ENCODE measurements at places on chromosomes 1 and 21.

- no peak for DNase-seq
Observed at GRCh38 chr1:181485287-181486097, 2.2 kb downstream of the CACNA1E start.

GRCh38 chr1:227343206-227343605 lies 24.9 kb upstream of the CDC42BPA start:
- DNase-seq: no peak

DNA sequence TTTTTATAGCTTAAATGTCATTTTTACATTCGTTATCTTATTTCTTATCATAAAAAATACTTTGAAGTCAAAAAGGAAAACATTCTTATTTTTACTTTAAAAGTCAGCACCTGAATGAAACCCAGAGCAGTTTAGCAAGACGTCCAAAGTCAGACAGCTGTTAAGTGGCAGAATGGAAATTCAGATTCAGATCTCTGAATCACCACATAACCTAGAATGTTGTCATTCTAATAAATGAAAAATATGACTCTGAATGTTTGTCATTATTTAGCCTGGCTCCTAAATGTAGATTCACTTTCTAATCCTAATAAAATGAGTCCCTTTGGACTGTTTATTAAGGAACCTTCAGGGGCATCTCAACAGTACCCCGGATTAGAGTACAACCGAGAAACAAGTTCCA lies 75.2 kb upstream of the RGS7 start:
- no peak for DNase-seq

DNA sequence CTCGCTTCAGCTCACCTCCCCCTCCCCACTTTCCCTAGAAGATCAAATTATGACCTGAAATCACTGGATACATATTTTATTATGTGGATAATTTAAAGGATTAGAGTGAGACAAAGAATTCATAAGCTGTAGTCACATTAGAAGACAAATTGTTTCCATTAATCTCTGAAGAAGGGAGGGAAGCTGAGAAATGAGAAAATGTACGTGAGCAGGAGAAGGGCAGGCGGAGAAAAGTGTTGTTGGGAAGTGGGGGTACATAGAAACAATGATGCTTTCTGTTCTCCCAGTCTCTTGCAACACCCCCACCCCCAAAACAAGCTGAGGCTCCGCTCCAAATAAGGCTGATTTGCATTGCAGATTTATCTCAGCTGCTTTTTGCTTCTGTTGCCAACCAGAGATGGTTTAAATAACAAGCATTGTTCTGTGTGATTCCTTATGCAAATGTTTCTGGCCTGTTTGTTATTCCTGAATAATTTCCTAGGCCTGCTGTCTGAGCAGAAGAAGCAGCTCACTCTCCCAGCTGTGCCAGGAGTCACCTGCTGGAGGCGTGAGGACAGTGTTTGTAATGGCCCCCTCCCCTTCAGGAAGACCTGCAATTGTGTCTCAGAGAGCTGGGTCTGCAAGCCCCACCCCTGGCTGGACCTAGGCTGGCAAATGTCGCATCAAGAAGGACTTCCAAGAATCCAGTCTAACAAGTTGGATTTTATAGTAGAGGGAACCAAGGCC lies 121.8 kb upstream of the TNR start:
- DNase-seq: no peak

DNA sequence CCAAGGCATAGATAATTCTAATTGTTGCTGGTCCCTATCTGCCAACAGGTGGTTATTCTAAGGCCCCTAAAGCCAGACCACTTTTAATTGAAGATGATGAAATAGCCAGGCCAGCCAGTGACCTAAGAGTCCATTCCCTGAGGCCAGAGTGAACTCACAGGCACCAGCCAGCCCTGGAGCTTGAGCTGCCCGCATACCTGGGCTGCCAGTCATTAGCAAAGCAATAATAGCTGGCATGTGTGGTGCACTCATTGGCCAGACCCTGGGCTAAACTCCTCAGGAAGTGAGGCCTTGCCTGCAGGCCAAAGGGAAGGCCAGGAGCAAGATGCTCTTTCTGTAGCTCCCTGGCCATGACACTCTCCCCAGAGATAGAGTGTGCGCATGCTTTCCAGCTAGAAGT lies 180.4 kb upstream of the KLHDC7A start:
- DNase-seq: no peak
